ENCODE measurements at places on chromosomes 3 and 15.

DNA sequence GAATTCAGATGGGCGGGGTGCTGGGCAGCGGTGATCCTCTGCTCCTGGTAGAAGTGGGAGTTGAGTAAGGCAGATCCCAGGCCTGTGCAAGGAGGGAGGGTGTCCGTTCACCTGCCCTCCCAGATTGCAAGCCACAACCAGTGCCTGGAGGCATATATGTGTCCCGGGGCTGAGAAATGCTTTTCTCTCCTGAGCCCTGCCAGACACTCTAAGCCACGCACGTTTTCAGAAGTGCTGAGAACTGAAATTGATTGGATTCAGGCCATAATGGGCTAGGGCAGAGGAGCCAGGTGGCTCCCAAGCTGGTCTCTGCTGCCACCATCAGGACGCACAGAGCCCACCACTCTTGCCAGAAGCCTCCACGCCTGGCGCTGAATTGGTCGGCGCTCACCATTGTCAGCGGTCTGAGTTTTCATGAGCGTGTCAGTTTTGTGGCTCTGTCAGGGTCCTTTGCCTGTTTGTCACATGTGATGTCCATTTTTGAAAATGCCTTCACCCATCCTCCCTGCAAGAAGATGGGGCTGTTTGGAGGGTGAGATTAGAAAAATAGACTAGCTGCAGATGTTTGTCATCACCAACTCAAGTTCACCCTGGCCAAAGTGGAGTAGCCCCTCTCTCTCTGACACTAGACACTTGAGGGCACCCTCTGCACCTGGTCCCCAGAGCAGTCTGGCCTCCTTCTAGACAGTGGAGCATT lies 15.4 kb upstream of the BFSP2 start:
- peak; percentile 71 for DNase-seq

DNA sequence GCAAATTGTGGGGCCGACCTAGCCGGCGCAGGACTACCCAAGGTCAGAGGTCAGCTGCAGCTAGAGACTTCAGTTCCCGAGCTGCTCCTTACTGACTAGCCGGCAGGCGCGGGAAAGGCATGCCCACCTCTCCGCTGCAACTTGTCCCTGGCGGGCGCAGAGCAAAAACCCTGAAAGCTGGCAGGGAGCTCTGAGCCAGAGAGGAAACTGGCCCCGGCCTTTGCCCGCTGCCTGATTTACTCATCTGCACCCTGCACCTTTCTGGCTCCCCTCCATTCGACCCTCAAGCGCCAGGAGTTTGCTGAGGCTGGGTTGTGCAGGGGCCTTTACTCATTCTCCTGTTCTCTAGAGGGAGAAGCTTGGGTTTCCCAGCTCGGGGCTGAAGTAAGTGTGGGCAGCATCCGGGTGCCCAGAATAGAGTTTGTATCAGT lies 1.5 kb downstream of the ZIC4 start:
- no peak for DNase-seq

GRCh38 chr3:264394-265156 lies 68.0 kb downstream of the CHL1 start:
- no peak for DNase-seq

GRCh38 chr3:141407047-141407446 lies 38.7 kb downstream of the ZBTB38 start:
- DNase-seq = no peak

- no peak for DNase-seq
Measured at GRCh38 chr3:192887701-192888100, 30.0 kb downstream of the MB21D2 start.

DNA sequence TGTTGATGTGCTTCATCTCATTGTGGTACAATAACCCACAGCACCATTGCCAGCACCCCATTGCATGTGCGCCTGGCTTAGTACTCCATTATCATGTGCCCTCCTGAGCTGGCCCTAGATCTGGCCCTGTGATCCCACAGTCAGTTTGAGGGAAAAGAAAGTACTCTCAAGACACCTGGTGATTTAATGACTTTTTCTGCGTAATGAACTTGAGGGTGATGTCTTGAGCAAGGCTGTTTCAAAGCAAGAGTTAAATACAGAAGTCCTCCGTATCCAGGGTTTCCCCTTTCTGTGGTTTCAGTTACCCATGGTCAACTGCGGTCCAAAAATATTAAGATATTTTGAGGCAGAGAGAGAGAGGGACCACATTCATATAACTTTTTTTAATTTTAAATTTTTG lies 16.3 kb downstream of the C3orf20 start:
- DNase-seq = no peak
